ENCODE measurements at places on chromosomes 1 and 21.

GRCh38 chr1:203557390-203557789 lies 63.4 kb downstream of the OPTC start:
- DNase-seq = no peak

DNA sequence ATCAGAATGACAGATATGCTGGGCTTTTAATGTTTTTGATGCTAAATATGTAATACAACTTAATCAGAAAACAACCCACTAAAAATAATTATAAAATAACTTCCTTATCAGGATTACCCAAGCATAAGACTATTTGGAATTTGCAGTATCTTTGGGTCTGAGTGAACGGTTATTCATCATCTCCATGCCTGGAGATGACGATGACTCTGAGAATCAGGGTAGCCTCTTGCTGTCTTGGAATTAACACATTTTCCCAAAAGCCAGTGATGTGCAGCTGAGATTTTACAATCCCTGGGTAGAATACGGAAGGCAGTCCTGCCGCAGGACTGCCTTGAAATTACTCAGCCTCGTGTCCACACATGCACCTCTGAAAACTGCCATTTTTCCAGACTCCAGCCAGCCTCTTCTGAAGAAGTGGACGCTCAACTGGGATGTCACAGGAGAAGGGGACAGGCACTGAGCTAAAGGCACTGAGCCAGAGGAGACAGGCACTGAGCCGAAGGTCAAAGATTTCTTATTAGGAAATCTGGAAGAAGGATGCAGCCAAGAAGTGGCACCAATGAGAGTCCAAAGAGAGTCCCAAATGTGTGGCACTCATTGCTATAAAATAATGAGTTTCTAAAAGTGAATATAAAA lies 85.5 kb downstream of the PGBD5 start:
- no peak for DNase-seq

GRCh38 chr1:100308777-100309176 lies 42.8 kb downstream of the RTCA start:
- no peak for DNase-seq

DNA sequence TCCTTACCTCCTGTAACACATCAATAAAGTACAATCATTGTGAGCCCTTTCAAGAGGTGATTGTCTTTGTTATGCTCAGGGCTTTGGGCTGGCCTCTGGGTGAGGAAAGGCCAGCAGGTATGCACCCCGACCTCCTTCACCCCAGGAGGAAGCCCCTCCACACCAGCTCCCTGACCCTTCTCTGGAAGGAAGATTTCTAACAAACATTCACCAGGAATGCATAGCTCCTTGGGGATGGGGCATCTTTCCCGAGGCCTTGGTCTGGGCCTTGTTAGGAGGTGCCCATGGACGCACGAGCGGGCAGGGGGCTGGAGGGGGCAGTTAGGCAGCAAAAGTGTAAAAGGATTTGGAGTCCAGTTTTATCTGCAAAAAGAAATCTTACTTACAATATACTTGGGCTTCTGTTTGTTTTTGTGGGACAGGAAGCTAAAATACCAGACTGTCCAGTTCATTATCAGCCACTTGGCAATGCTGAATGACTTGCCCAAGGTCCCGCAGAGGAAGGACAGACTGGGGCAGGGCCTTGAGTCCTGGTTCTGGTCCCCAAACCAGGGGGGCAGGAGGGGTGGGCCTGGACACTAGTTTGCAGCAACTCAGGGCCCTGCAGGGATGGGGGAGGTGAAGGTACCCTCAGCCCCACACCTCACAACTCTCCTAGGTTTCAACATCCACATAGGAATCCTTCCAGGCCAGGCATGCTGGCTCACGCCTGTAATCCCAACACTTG lies 10.1 kb downstream of the ZC3H12A start:
- DNase-seq = no peak

GRCh38 chr21:31671146-31671716 lies 11.7 kb downstream of the SOD1 start:
- no peak for DNase-seq

All from CD4-positive, alpha-beta memory T cell (primary cell).